Pancreas (tissue), 10 donors: ENCODE measurements at places on chromosomes 7 and 10.

DNA sequence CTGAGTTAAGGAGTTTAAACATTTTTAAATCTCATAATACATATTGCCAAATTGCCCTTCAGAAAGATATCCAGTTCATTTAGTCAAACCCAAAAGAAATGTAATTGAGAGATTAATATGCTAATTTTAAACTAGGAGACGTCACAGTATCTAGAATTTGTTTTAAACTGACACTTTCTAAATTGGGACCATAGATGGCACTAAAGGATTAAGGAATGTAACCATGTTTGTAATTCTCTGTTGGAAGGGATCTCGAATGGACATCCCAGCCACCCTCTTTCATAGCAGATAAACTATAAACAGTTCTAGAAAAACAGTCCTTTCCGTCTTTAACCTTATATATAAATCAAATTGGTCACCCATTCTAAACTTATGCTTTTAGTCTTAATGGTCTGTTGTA lies 30.0 kb upstream of the SAMD9L start:
- no peak for DNase-seq

- no peak for DNase-seq
These were observed 164.5 kb upstream of the SMIM30 start for GRCh38 chr7:113282875-113283274.

DNA sequence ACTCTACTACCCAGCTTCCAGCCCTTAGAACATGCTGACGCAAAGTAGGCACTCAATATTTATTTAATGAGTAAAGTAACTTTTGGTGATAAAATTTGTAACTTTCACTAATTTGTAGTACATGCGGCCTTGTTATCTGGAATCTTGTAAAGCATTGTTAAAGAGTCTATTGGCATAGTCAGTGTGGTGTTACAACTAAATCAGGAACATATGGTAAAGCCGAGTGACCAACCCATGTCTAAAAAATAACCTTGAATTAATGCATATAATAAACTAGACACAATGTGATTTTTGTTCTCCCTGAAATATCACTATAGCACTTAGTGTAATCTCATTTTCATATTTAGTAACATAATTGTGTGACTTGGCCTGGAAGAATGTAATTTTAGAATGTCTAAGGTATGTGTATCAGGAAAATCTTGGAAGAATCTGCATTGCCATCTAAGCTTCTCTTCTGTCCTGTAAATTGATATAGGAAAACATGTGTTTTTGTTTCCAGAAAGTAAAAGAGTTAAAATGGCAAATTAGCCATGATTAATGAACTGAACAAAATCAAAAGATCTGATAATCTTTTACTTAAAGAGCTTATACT lies 256.7 kb upstream of the GNAI1 start:
- no peak for DNase-seq

DNA sequence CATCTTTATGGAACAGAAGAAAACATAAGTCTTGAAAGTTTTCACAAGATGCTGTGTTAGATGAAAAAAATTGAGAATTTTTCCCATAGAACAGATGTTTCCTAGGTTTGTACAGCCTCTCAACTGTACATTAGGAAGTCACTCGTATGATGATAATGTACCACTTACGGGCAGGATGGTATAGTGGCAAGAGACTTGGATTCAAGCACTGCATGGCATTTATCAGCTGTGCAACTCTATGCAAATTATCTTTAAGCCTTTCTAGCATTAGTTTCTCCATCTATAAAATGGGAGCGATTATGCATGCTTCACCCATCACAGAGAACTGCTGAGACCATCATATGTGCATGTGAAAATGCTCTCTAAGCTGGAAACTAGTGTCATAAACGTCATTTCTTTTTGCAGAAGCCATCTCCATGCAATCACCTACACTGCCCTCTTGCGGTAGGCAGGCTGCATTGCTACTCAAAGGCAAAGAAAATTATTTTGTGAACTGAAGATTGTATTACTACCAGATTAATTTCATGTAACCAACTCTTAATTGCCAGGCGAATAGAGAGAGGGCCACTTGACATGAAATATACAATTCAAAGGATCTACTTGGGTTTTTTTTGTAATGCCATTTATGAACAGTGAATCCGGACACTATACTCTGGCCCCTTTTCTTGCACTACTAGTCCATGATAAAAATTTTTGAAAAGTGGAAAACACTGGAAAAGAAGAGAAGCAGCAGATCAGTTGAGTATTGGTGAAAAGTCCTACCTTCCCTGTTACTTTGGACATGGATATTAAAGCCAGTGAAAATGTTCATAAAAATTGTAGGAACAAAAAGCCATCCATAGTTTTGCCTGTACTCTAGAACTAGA lies 102.3 kb downstream of the JAZF1 start:
- no peak for DNase-seq

- DNase-seq: no peak
These were observed 259.2 kb downstream of the MAD1L1 start for GRCh38 chr7:1973321-1974251.

DNA sequence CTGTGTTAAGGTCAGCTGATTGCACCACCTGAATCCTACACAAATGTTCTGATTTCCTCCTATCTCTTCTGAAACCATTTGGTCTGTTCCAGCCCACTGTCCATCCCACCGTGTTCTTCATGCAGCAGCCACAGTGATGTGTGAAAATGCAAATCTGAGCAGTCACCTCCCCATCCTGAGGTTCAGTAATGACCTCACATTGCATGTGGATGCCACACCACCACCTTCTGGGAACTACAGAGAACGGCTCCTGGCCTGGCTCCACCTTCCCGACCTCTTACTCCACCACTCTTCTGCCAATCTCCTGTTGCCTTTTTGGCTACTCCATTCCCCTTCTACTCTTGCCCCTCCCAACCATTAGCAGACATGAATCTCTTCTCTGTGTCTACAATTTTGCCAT lies 244.4 kb downstream of the TNS3 start:
- DNase-seq: no peak

DNA sequence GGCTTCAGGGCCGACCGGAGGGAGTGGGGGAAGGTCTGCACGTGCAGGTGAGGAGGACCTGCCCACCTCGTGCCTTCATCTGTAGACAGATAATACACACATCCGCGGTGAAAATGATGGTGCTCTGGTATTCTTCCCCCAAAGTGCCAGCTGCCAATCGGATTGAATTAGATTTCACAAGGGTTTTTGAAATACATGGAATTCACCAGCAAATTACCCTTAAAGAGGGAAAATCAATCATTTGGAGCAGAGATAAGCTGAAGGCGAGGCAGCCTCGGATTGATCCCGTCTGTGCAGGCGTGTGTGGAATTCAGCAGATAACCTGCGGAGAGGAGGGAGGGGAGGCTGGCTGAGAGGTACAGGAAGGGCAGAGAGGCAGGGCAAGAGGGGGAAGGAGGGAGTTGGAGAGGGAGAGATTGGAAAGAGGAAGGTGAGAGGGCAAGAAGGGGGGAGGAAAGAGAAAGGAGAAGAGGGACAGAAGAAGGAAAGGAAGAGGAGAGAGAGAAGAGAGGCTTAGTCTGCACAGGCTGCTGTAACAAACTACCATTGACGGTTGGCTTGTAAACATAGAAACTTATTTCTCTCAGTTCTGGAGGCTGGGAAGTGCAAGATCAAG lies 84.2 kb downstream of the C10orf105 start:
- DNase-seq: peak; percentile 16
